NCI-H82 (cell line): ENCODE measurements at places on chromosomes 7 and 10.

- DNase-seq: no peak
These were observed 234.7 kb downstream of the GFRA1 start for GRCh38 chr10:116038259-116038658.

DNA sequence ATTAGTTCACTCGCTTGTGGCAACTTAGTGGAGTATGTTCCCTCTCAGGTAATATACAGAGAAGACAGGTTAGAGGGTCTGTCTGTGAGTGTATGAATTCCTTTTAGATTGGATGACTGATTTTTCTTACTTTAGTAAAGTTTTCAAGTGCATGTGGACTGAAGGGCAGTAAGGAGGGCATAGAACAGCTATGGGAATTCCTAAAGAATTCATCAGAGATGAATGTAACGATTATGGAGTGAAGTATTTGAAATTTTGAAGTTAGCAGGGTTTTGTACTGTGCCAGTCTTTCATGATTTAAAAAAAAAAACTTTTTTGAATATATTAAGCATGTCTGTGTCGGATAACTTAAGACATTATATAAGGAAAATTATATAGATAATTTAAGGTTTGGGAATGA is 15.5 kb downstream of the MAPK8 start:
- no peak for DNase-seq

- DNase-seq: no peak
These were observed 30.6 kb downstream of the ANTXRL start for GRCh38 chr10:46317370-46317769.

DNA sequence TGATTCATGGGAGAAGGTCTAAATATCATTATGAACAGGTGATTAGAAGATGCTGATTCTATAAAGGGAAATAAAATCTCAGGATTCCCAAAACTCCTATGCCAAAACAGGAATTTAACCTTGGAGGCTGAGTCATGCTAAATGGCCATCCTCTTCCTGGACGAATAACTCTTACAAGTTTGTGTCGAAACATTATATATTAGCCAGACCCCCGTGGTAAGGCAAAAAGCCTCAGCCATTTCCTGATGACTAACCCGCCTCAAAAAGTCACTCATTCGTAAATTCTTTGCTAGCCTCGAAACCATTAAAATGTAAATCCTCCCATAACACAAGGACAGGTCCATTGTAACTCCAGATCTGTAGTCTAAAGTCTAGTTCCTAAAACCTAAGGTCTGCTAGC is 32.0 kb downstream of the CUL2 start:
- no peak for DNase-seq

- peak; percentile 1 for DNase-seq
These were observed 473.6 kb downstream of the PARD3 start for GRCh38 chr10:34341473-34341872.

DNA sequence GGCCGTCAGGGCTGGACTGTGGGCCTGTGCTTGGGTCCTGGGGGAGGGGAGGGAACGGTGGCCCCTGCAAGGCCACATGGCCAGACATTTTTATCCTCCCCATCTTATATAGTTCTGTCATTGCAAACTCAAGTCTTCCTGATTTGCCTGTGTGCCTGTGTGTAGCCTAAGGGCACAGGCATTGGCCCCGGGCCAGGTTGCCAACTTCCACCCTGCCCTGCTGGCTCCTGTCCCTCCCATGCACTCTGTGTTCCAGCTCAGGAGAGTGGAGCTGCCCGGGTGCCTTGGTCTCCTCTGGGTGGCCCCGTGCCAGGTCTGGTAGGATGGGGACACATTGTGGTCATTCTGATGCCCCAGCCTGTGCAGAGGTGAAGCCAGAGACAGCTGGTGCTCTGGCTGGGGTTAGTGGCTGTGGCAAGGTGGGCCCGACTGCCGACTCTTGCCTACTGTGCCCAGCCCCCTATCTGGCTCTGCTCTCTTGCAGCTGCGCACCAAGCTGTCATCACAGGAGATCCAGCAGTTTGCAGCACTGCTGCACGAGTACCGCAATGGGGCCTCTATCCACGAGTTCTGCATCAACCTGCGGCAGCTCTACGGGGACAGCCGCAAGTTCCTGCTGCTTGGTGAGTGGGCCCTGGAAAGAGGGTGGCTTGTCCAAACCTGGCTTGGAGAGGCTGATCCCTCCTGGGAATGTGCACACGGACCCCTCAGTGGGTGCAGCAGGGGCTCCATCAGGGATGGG is 14.8 kb downstream of the NACAD start:
- no peak for DNase-seq

- no peak for DNase-seq
These were observed 109.2 kb upstream of the KDM7A start for GRCh38 chr7:140285938-140286337.

GRCh38 chr7:18555120-18555519 is 59.6 kb downstream of the HDAC9 start:
- no peak for DNase-seq

- DNase-seq: peak; percentile 45
These were observed 395.9 kb downstream of the GRM8 start for GRCh38 chr7:126856691-126857291.

- no peak for DNase-seq
These were observed 739.5 kb downstream of the SORCS1 start for GRCh38 chr10:106424981-106425380.
